Central memory CD4-positive, alpha-beta T cell (primary cell): ENCODE measurements at places on chromosomes 7 and 10.

DNA sequence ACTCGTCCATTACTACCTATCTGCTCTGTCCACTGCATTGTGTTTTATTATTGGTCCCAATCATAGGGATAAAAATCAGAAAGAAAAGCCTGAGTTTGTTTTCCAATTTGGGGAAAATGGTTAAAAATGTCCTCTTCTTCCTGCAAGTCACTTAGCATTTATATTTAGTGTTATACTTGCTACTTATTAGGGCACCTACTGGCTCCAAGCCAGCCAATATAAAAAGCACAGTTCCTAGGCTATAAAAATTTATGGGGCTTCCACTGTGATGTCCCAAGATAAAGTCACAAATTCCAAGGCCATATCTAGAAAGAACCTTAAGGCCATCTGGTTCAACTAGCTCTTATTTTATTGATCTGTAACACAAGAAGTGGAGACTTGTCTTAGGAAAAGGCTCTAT lies 3.2 kb downstream of the SLC35B4 start:
- no peak for DNase-seq

DNA sequence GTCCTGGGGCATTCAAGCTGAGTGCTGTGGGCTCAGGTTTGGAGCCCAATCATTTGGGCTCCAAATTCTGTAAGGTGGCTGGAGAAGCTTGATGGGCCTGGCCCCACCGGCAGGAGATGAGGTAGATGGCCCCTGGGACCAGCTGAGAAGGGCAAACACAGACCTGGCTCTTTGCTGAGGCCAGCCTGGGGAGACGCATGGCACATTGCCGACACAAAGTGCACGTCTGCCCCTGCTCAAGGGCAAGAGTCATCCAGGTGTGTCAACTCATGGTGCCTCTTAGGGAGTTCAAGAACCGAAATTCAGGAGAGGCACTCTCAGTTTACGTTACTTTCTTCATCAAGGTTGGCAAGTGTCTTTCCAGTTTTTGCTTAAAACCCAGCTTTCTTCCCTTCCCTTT lies 227.5 kb downstream of the LRMDA start:
- DNase-seq: no peak

- DNase-seq: no peak
These were observed 38.6 kb downstream of the FZD1 start for GRCh38 chr7:91302794-91303193.

- no peak for DNase-seq
These were observed 36.7 kb upstream of the PSAP start for GRCh38 chr10:71887743-71888142.

GRCh38 chr10:24046060-24046459 lies 162.9 kb upstream of the KIAA1217 start:
- no peak for DNase-seq

DNA sequence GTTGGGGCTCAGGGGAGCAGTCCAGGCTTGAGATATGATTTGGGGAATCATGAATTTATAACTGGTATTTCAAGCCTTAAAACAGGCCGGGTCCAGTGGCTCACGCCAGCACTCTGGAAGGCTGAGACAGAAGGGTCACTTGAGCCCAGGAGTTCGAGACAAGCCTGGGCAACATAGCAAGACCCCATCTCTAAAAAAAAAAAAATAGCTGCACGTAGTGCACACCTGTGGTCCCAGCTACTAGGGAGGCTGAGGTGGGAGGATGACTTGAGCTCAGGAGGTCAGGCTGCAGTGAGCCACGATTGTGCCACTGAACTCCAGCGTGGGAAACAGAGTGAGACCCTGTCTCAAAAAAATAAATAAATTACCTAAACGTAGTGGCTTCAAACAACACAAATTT lies 81.7 kb upstream of the GTF2I start:
- DNase-seq: no peak

DNA sequence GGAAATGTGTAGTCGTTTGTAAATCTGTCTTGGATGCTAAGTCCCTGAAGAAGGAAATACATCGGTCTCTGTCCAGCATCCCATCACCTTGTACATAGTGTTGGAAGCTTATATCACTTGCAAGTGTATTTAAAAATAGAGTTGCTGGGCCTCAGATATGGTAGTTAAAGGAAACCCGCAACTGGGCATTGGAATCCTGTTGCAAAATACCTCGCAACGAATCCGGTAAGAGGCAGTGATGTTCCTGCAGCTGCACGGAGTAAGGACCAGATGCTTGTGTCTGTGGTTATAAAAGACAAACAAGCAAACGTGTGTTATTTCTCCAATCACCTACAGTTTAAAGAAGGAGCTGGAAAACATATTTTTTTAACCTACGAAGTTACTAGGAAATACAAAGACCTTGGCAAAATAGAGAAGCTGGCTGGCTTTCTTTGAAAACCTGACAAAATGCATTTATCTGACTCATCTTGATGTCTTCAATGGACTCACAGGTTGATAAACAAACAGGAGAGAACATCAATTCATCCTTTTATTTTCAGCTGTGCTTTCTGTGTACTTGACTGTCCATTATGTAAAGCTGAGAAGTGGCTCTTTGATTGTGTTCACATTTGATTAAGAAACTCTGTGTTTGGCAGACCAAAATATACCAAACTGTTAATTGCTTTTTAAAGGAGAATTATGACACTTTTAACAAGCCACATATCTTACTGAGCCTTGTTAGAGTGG lies 326.4 kb downstream of the SFMBT2 start:
- no peak for DNase-seq

- DNase-seq: no peak
These were observed 87.2 kb upstream of the CTBP2 start for GRCh38 chr10:125247576-125247975.

- no peak for DNase-seq
These were observed 231.6 kb downstream of the TEX36 start for GRCh38 chr10:125451319-125451718.
